ENCODE measurements at places on chromosomes 6 and 20.

GRCh38 chr6:169990095-169991030 is 238.9 kb downstream of the ERMARD start:
- no peak for DNase-seq

GRCh38 chr6:45626087-45626891 is 248.6 kb upstream of the SUPT3H start:
- no peak for DNase-seq

DNA sequence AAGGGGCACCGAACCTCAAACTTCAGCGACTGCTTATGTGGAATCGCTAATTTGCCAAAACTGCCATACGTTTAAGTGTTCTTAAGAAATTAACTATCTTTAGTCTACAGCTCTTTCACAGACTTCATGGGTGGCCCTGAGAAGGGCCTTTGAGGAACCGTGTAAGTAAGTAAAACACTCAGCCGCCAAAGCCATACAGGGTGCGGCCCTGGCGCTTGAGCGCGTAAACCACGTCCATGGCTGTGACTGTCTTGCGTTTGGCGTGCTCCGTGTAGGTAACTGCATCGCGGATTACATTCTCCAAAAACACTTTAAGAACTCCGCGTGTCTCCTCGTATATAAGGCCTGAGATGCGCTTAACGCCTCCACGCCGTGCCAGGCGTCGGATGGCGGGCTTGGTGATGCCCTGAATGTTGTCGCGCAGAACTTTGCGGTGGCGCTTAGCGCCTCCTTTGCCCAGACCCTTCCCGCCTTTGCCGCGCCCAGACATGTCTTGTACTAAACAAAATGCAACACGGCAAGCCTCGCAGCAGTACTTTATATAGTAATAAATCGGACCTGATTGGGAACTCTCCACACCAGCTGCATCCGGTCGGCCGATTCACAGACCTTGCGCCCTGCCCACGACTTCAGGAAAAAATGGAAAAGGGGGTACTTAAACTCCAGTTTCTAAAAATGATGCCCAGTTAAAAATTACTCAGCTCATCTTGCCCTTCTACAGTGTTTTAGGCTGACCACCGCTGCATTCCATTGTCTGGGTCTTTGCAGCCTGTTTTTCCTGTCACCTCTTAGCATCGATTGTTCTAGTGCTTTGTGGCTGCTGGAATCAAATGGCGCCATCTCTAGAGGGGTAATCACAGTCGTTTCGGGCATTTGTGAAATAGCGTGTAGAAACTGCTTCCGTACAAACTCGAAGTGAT is 38.9 kb downstream of the OR2B2 start:
- peak; percentile 54 for DNase-seq

GRCh38 chr6:124546601-124547000 is 415.6 kb upstream of the RNF217 start:
- no peak for DNase-seq

DNA sequence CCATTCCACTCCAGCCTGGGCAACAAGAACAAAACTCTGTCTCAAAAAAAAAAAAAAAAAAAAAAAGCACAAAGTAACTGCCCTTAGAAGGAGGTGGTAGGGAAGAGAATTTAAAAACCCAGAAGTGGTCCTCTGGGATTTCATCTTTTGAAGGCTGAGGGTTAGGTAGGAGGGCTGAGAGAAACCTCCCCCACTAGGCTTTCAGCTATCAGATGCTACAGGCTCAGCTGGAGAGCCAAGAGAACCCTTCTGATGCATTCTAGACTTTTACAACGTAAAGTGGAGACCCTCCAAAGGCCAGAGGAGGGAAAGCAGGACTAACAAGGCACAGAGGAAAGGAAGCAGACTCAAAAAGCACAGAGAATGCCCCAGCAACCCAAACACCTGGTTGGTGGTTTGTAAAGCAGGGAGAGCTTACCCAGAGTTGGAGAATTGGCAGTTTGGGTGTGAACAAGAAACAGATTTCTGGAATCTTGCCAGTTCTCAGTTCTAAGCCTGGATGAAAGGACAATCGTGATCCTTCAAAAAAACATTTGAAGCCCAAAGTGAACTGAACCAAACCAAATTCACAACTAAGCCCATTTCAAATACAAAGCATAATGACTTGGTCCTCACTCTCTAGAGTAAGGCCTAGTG is 23.2 kb upstream of the SPAG4 start:
- no peak for DNase-seq

- DNase-seq = no peak
Observed at GRCh38 chr6:104771258-104771832, 88.4 kb downstream of the HACE1 start.

DNA sequence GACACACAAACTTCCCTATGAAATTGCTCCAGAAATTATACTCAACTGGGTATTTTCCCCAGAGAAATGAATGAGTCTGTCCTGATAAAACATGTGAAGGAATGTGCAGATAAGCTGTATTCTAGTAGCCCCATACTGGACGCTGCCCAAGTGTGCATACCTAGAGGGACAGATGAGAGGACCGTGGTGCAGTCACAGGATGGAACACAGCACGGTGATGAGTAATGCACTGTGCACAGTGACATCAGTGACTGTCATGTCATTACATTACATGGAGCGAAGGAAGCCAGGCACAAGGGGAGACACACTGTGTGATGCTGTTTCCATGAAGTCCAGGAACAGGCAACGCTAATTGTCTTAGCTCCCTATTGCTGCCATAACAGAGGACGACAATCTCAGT is 155.5 kb downstream of the CDH4 start:
- DNase-seq = no peak

- no peak for DNase-seq
Observed at GRCh38 chr6:15441215-15441868, 195.5 kb downstream of the JARID2 start.

DNA sequence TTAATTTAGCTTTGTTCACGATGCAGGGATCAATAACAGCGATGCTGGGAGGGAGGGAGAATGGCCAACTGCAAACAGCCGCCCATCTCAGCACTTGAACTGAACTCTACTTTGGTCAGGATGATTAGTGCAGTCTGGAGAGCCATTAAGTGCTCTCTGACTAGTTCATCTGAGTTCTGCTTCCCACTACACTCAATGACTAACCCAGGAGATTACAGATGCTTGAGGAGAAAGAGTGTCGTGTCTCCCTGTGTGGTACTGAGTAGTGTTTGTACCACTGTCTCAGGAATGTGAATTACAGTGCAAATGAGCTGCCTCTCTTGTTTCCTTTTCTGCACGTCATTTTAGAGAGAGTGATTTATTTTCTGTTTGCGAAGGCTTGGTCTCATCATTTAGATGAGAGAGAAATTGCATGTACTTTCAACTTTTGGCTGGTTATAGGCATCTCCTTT is 23.5 kb downstream of the CARMIL1 start:
- DNase-seq = no peak

GRCh38 chr6:22328474-22328873 is 31.6 kb upstream of the PRL start:
- DNase-seq = no peak

GRCh38 chr6:29974901-29975560 is 32.7 kb downstream of the HLA-A start:
- no peak for DNase-seq

DNA sequence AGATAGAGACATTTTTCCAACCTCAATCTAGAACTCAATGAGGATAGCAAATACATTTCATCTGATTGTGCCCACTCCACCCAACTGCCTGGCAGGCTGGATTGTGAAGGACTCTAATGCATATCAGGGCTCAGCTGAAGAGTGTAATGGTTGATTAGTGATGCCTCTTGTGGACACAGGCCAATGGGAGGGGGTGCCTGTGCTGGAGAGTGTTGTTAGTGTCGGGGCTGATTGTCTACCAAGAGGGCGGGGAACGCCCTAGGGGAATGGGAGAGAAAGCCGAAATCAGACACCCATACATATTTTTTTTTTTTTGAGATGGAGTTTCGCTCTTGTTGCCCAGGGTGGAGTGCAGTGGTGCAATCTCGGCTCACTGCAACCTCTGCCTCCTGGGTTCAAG is 103.7 kb upstream of the SALL4 start:
- no peak for DNase-seq

DNA sequence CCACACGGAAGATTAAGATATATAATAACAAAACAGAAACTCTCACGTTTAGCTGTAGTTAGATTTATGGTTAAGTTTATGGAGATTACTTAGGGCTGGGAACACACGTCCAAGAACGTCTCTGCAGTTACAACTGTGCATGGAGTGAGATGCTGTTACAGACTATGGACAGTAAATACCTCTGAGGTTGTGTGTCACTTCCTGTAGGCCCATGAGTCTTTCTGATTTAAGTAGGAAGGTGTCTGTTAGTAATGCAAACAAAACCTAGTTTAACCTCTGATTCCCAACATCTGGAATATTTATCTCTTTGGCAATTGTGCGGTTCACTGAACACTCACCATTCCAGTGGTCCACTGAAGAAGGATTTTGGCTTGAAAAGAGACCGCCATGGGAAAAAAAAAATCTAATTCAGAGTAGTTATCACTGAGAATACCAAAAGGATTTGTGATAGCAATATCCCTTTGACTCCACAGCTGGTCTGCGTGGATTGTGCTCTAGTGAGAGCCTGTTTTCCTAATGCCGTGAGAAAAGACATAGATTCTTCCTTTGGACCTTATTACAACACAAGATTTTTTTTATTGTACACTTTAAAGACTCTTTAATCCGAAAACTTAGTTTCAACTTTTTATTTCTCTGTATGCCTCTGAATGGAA is 478.2 kb upstream of the CITED2 start:
- no peak for DNase-seq

GRCh38 chr20:46767127-46767761 is 57.8 kb downstream of the SLC2A10 start:
- no peak for DNase-seq

- no peak for DNase-seq
Observed at GRCh38 chr20:43384101-43384940, 73.4 kb upstream of the SRSF6 start.

GRCh38 chr20:50958615-50959542 is at the start of gene MOCS3:
MOCS3 (plus strand) TSS chr20:50958818; CDS start chr20:50958843, 25 bp downstream.
- DNase-seq = peak; percentile 67

DNA sequence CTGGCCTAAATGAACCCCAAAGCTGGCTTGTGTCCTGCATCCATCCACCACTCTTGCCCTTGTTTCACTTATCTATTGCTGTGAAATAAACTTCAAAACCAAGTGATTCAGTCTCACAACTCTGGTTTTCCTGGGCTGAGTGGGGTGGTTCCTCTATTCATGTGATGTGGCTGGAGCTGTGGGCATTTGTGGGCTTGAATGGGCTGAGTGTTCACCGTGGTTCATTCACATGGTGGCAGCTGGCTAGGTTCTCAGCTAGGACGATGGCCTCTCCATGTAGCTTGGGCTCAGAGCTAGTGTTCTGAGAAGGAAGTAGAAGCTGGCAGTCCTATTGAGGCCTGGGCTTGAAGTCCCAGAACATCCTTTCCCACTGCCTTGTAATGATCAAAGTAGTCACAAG is 30.4 kb downstream of the FKBP1A start:
- no peak for DNase-seq

- no peak for DNase-seq
Observed at GRCh38 chr6:39493777-39494176, 171.3 kb upstream of the KCNK16 start.

- DNase-seq = no peak
Observed at GRCh38 chr6:143965503-143966171, 42.4 kb downstream of the PLAGL1 start.

DNA sequence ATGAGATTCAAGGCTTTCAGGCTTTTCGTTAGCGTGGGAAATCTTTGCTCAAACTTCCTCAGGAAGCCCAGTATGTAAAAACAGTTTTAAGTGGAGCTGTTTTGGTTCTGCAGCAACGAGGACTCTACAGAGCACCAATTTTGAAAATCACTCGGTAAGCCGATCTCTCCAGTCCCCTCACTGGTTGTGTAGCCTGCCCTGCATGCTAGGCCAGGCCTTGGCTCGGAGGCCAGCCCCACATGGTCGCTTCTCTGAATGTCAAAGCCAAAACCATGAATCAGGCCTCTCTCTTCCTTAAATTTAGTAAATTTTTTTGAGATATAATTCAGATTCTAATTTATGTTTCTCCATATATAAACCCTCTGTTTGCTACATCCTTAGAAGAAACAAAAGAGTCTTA is 108.0 kb downstream of the CHD6 start:
- no peak for DNase-seq

DNA sequence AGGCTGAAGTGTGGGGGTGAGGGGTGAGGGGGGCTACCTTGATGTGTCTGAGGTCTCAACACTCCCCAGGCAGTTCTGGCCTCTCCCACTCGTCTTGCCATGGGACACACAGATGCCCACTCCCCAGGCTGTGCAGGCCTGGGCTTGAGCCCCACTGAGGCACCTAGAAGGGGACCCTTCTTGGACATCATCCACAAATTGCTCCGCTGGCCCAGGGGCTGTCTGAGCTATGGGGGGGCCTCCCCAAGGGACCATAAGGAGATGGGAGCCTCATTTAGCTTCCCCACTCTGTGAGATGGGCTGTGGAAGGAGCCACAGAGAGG is 155.5 kb upstream of the MLN start:
- no peak for DNase-seq

DNA sequence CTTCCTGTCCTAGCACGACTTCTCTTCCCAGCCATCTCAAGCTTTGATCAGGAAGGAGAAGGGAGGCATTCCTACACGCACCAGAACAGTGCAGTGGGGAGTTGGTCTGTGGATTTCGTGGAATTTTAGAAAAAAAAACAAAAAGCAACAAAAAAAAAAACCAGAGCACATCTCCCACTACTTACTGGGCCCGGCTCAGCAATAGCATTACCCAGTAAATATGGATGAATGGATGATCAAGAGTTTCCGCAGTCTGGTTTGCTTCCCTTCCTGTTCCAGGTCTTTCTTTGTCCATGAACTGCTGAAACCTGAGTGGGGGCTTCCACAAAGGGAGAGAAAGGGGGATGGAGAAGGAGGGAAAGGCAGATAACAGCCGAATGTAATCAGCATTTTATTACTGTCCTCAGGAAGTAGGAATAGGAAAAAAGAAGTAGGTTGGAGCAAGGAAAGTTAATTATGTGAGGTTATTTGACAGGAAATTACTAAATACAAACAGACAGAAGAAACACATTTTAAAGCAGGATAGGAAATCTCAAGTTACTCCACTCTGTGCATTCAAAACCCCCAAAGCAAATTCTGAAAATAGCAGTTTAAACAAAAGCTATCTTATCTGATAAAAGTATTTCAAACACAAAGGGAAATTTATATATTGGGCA is 349.0 kb downstream of the PRL start:
- DNase-seq = no peak

DNA sequence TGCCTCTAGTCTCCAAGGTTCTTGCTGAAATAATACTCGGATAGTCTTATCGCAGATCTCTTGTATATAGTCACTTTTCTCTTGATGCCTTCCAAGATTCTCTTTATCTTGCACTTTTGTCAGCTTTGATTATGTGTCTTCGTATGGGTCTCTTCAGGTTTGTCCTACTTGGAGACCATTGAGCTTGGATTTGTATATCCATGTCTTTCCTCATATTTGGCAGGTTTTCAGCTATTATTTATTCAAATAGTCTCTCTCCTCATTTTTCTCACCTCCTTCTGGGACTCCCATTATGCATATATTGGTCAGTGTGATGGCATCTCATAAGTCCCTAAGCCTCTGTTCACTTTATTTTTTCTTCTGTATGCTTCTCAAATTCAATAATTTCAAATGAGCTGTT is 23.0 kb downstream of the ECI2 start:
- DNase-seq = no peak

Data from activated CD4-positive, alpha-beta T cell treated with anti-CD3 and anti-CD28 coated beads for 1 hour (primary cell).